ENCODE measurements at places on chromosomes 1 and 21.

DNA sequence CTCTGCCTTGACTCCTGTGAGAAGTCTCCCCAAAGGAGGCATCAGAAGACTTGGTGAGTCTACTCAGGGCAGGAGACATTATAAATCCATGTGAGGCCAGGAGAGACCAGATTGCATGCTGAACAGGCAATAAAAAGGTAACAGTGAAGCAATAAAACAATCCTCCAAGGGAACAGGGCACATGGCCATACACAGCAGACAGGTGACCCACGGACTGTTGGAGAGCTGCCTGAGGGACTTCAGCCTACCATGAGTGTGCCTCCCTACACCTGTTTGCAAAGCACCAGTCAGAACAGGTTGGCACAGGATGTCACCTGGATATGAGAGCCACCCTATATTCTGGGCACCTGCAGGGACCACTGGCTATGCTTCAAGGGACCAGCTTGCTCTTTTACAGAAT is 67.6 kb downstream of the MAB21L3 start:
- no peak for DNase-seq

- peak; percentile 45 for DNase-seq
Observed at GRCh38 chr1:160795951-160796383, at the start of gene LY9. LY9 (plus strand) TSS chr1:160796174; CDS start chr1:160796188, 14 bp downstream.

DNA sequence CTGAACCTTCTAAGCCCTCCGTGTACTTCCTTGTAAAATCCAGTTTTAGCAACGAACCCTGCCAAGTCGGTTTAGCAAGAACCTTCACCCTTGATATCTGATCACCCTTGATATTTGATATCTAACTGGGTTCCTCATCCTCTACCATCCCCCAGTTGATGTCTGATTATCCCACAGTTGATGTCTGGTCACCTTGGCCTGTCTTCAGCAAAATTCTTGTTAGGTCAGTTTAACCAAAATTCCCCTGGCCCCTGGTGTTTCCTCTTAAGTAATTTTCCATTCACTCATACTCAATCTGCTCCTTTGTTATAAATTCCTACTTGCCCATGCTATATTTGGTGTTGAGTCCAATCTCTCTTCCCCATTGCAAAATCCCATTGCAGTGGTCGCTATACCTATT is 114.5 kb upstream of the ZNHIT6 start:
- no peak for DNase-seq

- DNase-seq = no peak
Observed at GRCh38 chr1:72827278-72827677, 544.9 kb upstream of the NEGR1 start.

- no peak for DNase-seq
Observed at GRCh38 chr1:200379940-200380588, 29.8 kb downstream of the ZNF281 start.

DNA sequence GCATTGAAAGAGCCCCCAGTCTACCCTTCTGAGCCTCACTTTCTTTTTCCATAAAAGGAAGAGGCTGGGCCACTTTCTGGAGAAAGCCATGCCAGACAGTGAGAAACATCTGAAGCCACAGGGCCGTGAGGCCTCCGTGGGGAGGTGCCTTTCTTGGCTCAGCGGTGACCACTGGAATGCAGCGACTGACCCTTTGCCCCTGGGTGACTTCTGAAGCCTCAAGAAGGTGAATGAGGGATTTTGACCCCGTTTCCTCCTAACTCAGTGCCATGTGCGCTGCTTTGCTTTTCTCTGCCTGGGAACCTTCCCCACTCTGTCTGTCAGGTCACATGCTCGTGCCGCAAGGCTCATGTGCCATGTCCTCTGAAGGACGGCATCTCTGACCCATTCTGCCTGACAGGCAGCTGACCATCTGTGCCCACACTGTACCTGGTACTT is 44.7 kb upstream of the A3GALT2 start:
- DNase-seq = no peak

- no peak for DNase-seq
Observed at GRCh38 chr1:205497351-205497750, 7.1 kb upstream of the CDK18 start.

- DNase-seq = no peak
Observed at GRCh38 chr1:231188768-231189167, 26.9 kb downstream of the TRIM67 start.

DNA sequence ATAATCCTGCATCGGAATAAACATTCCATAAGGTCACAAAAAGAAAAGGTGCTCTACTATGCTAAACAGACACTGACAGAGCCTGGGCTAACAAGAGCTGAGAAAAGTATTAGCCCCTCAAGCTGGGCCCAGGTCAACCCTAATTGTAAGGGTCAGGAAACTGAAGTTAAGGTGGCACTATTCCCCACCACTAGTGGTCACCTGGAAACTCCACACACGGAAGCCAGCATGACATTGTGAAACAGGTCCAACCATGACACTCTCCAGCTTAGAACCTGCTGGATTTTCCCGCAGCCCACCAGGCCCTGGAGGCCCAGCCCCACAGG is 1.2 kb downstream of the PTTG1IP start:
- DNase-seq = no peak

DNA sequence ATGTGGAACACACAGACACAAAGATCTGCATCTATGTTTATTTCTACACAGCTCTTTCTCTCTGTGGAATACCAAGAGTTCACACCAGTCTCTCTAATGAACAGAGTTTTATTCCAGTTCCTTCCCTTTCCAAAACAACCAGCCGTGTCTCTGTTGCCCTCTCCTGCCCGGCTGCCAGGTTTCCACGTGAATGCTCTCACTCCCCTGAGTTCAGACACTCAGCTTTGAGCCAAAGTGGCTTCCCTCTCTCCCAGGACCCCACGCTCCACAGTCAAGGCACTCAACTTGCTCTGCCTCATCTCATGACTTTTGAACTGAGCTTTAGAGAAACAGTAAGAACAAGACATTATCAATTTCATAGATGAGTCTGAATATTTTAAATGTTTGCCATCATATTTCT is 488.9 kb downstream of the SMYD3 start:
- no peak for DNase-seq

- DNase-seq = no peak
Observed at GRCh38 chr1:166328956-166329355, 162.2 kb upstream of the FAM78B start.

- DNase-seq = no peak
Observed at GRCh38 chr1:4586611-4587160, 67.7 kb upstream of the AJAP1 start.

GRCh38 chr1:28246427-28246832 is 10.5 kb downstream of the ATP5IF1 start:
- no peak for DNase-seq

DNA sequence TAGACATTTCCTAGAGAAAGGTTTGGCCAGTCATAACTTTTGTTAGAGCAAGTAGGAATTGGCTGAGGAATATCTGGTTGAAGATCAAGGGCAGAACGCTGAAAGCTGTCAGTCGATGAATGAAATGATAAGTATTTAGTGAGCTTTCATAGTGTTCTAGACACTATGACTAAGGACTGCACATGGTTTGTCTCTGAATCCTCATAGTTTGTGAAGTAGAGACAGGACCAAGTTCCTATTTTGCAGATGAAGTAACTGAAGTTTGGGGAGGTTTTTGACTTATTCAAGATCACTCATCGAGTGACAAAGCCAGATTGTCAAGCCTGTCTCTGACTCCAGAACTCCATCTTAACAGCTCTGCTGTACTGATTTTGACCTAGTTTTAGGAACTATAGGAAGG is 4.7 kb downstream of the ELOA start:
- no peak for DNase-seq

DNA sequence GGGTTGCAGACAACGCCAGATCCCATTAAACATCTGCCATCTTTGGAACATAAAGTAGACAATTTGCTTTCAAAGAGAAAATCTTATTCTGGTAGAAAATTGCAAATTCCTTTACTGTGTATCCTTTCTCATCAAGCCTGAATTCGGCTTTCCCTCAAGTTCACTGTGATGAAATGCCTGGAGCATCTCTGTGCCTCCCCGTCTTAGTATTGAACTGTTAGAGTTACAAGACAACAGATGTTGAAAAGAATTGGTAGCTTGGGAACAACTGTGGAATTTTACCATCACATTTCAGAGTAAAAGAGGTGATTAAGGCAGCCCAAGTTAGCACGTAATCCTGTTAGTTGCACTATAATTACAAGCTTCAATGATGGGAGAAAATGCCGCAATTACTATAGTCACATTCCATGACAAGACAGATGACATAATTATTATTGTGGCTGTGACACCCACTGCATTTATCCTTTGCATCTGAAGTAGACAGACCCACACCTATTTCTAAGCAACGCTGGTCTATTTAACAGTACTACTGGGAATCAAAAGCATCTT is 54.4 kb upstream of the B3GALNT2 start:
- DNase-seq = no peak

GRCh38 chr1:41537788-41538351 is 53.4 kb upstream of the EDN2 start:
- DNase-seq = no peak

DNA sequence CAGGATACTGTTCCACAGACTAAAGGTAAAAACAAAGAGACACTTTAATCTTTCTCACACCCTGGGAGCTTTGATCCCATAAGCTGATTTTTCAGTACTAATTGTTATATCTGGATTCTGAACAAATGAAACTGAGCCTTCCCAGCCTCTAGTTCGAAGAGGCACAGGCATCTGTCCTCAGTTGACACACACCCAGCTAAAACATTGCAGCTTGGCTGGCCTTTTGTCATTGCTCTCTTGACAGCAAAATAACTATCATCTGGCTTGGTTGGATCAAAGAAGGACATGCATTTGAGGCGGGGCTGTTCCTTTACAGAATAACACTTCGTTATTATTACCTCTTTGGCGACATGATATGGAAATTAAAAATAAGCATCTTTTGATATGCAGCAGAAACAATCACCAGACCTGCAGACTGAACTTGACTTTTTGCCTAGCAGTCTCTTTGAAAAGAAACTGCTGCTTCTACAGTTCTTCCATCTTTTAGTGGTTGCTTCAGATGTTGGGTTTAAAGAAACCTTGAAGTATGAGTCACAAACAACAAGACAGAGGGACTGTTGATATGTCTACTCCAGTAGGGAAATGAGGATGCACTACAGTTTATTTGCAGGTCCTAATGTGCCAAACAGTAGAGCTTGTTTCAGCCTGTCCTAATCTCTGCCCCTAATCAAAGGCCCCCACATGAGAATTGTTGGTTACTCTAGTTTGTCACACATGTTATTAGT is 166.5 kb downstream of the TPR start:
- DNase-seq = no peak

DNA sequence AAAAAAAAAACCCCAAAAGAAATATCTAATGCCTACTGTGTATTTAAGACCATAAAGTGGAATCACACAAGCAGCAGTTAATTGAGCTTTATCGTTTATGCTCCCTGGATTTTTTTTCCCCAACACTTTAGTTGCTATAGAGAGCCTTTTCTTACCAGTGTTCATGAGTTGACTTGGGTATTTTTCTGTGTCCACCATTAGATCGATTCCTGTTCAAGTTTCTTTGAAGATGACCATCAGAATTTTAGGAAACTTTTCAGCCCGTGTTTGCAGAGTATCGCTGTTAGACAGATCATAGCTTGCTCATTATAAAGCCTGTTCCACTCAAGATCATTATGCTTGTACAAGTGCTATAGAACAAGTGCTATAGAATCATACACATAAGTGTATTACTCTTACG is 1.5 kb downstream of the RALGPS2 start:
- no peak for DNase-seq

- no peak for DNase-seq
Observed at GRCh38 chr1:179124873-179125272, 43.0 kb downstream of the TOR3A start.

DNA sequence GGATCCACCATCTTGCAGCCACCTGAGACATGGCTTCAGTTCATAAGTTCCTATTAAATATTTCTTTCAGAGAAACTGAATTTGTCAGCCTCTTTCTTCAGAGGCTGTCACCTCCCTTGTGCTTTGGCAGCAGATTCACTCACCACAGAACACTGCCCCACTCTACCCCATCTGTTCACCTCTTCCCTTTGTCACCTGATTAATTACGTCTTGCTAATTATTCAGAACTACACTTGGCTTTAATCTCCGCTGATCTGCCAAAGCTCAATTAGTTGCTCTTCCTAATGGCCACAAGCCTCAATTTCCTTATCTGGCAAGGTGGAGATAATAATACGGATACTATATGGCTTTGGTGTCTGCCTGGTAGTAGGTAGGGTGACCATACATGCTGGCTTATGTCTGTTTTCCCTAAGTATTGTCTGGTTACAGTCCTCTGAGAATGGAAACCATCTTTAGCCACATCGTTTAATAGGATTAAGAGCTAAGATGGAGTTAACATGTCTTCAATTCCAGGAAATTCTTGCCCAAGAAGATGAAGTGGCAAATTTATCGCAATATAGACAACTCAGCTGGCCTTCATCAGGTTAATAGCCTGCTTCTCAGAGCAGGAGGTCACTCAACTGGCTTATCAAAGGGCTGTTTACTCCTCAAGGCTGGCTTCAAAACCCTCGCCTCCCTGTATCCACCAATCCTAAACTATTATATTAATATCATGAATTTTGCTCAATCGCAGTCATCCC is 58.2 kb upstream of the ADAR start:
- DNase-seq = no peak

DNA sequence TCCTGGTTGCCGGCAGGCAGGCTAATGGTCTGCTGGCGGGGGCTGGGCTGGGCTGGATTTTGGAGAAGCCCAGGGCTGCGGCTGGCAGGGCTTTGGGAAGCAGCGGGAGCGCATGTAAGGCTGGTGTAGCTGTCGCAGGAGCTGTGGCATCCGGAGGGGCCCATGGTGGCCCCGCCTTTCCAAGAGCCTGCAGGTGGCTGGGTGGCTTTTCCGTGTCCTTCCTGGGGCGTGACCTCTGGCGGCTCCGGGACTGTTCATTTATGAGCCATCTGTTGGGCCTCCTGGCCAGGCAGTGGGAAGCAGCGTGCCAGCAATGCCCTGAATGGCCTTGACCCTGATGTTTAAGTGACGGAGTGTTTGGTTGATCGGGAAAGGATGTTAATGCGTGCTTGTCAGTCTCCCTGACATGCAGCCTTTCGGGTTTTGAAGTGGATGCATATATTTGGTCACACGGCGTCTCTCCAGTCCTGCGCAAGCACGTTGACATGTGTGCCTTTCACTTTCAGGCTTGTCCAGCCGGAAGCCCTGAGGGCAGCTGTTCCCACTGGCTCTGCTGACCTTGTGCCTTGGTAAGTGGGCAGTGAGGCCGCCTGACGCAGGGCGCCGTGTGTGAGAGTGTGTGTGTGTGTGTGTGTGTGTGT is 38.5 kb downstream of the AGPAT3 start:
- DNase-seq = no peak

- no peak for DNase-seq
Observed at GRCh38 chr21:26443867-26444266, 129.2 kb downstream of the CYYR1 start.

DNA sequence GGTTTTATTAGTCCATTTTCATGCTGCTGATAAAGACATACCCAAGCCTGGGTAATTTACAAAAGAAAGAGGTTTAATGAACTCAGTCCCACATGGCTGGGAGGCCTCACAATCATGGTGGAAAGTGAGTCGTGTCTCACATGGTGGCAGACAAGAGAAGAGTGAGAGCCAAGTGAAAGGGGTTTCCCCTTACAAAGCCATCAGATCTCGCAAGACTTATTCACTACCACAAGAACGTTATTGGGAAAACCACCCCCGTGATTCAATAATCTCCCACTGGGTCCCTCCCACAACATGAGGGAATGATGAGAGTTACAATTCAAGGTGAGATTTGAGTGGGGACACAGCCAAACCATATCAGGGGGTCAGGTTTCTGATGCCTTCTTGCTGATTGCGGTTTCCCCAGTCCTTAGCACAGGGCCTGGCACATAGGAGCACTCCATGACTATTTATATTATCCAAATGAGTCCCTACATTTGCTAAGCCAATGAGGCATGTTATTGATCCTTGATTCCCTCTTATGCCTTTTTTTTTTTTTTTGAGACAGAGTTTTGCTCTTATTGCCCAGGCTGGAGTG is 35.3 kb upstream of the PAXBP1 start:
- no peak for DNase-seq

Measured in activated CD4-positive, CD25-positive, alpha-beta regulatory T cell (primary cell).